Breast epithelium (tissue), 4 donors: ENCODE measurements at places on chromosomes 7 and 10.
A peak's percentile ranks its signal among the peaks of the same experiment; 100 is the strongest.

DNA sequence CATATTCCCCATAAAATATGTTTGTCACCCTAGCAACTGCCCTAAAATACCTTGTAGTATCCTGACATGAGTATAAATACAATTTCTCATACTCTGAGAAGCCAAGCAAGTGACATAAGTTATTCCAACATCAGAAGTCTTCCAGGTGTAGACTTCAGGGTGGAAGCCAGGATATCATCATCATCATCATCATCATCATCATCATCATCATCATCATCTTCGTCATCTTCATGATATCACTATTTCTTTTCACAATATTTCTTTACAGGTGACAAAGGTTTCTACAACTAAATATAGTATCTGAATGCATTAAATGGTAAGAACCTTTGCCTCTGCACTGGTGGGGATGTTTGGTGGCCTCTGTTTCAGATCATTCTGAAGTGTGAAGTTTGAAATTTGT is 10.0 kb upstream of the GPR141 start:
- H3K4me3 ChIP-seq, result no peak overlapping the region
- H3K4me1 ChIP-seq, result no peaks in the 10 kb centered on the region
- H3K36me3 ChIP-seq, result no peaks in the 10 kb centered on the region
- no peaks in the 10 kb centered on the region for H3K27me3 ChIP-seq
- no peak overlapping the region for H3K27ac ChIP-seq

DNA sequence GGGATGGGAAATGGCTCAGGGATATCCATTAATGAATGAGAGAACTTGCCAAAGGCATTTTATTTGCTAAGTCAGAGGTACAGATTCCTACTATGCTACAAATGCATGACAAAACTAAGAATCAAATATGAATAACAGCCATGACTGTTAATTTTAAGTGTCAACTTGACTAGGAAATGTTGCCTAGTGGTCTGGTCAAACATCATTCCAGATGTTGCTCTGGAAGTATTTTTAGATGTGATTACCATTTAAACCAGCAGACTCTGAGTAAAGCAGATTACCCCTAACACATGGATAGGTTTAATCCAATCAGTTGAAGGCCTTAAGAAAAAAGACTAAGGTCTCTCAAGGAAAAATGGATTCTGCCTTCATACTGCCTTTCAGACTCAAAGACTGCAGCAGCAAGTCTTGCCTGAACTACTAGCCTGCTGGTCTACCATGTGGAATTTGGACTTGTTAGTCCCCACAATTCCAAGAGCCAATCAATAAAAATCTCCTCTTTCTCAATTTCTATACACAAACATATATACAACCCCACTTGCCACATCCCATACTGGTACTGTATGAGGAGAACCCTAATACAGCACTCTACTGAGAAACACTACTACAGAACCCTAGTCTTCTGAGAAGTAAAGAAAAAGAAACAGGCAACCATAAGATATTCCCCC is 119.1 kb downstream of the NRBF2 start:
- H3K4me1 ChIP-seq, result no peaks in the 10 kb centered on the region
- H3K36me3 ChIP-seq, result no peaks in the 10 kb centered on the region
- no peak overlapping the region for H3K27ac ChIP-seq
- no peaks in the 10 kb centered on the region for H3K27me3 ChIP-seq
- DNase-seq, result no peak

DNA sequence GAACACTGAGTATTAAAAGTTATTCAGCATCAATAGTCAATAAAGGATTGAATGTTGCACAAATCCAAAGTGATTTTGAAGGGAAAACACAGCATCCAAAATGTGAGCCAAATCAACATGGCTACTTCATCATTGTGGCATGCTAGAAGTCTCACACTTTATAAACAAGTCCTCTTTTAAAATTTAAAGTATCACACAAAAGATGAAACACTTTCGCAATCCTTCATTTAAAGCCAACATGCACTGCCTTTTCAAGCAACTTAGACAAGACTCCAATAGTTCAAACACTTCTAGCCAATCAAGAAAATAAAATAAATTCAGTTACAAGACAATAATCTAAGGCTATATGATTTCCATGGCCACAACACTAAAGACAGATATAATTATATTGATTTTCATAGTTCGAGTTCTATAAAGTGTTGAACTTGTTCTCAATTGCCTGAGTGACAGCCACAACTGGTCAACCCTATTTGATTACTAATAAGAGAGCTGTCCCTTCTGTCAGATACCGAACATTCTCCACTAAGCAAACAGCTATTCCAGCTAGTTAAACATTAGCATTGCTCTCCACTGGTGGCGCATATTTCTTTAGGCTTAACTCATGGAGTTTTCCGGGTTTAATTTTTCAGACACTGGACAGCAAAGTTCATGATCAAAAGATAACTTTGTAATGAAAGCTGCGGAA is 8.3 kb downstream of the EBF3 start:
- H3K27ac ChIP-seq, result no peak overlapping the region
- no peaks in the 10 kb centered on the region for H3K36me3 ChIP-seq
- H3K27me3 ChIP-seq, result peaks cover 7% of the 10 kb centered on the region
- H3K4me3 ChIP-seq, result peak overlapping the region; percentile 12
- no peaks in the 10 kb centered on the region for H3K4me1 ChIP-seq

DNA sequence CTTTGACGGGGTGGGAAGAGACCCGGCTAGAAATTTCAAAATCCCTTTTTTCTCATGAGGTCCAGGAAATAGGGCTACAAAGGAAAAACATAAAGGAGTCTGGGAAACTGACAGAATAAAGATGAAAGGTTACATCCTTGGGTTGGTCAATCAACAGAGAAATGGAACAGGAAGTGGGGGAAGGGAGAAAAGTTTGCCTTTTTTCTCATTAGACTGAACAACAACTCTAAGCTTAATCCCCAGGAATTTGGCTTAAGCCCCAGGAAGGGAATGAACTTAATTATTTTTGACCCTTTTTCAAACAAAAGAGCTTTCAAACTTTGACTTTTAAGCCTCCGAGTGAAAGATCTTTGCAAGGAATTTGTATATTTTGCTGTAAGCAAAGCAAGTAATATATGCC is 32.7 kb downstream of the LGI1 start:
- H3K4me3 ChIP-seq, result no peak overlapping the region
- H3K4me1 ChIP-seq, result no peaks in the 10 kb centered on the region
- H3K36me3 ChIP-seq, result no peaks in the 10 kb centered on the region
